Naive B cell (primary cell): ENCODE measurements at places on chromosomes 2 and 18. TPM values are rescaled to one million over a fixed set of nuclear protein-coding genes. Genes with fewer than 3 reads are reported as not detected.
A peak's percentile ranks its signal among the peaks of the same experiment; 100 is the strongest.

PSTPIP2 gene
- polyA plus RNA-seq = 1.1 TPM

E2F6 gene
- polyA plus RNA-seq = 11.0 TPM

TET3 gene
- polyA plus RNA-seq = 0.44 TPM

HOXD9 gene
- polyA plus RNA-seq = not detected

CXCR4 gene
- 4,283 TPM for polyA plus RNA-seq

FOXD4L1 gene
- polyA plus RNA-seq = not detected

DSG3 gene
- not detected for polyA plus RNA-seq

DNA sequence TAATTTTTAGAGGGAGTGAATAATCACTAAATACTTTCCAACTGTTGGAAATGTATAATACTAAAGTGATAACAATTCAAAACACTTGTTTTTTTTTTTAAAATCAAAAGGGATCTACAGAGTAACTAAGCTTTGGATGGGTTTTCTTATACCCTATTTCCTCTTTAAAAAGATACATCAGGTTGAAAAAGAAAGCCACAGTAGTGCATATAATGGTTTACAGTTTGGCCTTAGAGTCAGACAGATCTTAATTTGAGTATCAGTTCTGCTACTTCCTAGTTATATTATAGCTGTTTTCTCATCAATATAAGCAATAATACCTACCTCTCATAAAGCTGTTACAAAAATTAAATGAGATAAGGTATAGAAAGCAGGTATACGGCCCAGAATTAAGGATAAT, 28.5 kb downstream of the PSME4 start:
- DNase-seq = no peak

DNA sequence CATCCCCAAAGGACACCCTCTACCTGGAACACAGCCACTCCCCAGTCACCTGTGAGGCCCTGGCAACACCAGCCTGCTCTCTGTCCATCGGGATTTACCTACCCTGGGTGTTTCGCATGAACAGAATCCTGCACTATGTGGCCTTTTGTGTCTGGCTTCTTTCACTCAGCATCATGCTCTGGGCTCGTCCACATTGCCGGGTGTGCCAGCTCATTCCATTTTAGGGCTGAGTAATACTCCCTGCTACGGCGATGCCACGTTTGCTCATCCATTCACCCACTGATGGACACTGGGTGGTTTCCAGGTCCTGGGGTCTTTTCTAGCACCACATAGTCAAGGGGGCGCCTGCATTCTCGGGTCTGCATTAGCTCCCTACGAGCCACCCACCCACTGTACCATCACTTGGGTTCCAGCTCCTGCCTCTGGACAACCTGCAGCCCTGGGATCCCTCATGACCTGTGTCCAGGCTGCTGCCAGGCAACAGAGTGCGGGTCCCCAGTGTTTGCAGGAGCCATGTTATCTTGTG, 22.0 kb downstream of the KCNF1 start:
- no peak for DNase-seq

DNA sequence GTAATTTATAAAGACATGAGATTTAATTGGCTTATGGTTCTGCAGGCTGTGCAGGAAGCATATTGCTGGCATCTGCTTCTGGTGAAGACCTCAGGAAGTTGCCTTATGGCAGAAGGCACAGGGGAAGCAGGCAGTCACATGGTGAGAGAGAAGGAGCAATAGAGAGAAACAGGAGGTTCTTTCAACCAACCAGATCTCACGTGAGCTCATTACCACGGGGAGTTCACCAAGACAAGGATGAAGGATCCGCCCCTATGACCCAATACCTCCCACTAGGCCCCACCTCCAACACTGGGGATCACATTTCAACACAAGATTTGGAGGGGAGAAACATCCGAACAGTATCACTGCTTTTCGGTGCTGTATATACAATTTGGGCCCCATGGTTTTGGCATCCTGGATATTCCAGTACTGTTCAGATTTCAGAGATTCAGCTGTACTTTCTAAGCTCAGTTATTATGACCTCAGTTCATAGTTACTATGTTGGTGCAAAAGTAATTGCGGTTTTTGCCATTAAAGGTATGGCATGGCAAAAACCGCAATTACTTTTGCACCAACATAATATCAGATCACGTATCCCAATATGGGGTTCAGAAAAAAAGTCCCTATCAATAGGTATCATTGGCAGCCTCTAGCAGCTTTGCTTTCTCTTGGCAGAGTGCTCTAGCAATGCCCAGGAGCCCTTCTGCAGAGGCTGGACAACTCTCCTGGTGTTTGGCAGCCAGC, 189.6 kb upstream of the SIX3 start:
- DNase-seq = no peak

- no peak for DNase-seq
Measured at GRCh38 chr2:211138551-211138950, 582.2 kb downstream of the CPS1 start.

DNA sequence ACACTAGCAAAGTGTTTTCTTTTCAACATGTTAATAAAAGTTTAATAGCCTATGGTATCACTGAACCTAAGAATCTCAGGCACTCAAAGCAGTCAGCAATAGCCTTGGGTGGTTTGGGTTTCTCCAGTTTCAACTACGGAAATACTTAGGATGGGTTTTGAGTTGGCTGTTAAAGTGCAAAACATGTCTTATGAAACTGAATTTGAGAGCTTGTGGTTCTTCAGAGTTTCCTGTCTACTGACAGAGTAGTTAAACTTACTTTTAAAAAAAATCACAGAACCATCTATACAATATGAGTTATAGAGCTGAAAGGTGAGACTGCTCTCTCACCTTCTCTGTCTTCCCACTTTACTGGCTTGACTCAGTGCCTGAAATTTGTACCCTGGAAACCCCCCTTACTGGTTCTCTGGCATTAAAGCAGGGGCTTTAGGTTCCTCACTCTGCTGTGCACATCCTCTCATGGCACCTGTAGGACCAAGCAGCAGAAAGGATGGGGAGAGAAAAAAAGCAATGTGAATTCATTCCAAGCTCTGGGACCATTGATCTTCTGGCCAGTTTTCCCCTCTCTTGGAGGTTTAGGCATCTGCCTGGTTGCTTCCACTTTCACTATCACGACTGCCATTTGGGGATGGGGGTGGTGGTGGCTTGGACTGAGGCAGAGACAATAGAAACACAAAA, 18.1 kb downstream of the CCDC141 start:
- peak; percentile 29 for DNase-seq

DNA sequence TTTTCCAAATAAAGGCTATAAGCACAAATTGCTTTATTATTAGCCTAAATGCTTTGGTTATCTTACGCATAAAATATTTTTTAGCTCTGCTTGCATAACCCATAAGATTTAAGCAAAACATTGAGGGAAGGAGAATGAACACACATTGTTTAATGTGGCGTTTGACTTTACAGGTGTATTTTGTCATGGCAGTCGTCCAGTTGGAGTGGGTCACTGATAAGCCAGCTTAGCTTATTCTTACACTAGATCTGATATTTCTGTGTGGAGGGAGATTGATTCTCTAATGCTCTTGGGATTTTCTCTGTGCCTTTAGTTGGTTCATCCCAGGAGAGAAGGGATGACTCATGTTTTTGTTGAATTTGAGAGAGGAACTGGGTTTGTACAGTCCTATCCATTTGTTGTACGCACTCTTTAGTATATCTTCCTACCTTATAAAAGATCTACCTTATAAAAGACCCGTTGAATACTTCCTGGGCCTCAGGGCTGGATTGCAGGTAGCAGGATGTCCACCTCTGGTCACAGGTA, 47.5 kb upstream of the ACYP2 start:
- DNase-seq = no peak

GRCh38 chr2:10579441-10579840, 110.3 kb downstream of the NOL10 start:
- DNase-seq = no peak

DNA sequence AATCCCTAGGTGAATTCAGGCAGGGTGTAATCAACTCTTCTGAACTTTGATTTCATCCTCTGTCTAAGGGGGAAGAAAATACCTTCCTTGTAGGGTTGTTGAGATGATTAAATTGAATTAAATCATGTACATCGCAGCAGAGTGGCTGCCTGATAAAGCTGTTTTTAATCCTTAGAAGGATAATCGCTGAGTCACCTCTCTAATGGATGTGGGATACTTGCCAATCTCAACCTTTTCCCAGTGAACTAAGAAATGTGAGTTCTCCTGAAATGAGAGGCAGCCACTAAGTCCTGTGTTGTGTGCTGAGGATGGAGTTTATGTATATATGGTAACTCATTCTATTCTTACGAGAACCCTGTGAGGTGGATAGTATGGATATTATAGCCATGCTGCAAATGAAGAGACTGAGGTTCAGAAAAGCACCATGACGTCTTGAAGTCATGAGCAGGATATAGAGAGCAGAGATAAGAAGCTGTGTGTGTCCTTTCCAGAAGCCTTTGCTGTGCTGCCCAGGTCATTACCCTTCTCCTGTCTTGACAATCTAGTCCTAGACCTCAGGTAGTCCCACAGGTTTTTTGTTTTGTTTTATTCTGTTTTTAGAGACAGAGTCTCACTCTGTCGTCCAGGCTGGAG, 93.3 kb downstream of the HNRNPLL start:
- DNase-seq = no peak

- no peak for DNase-seq
Measured at GRCh38 chr2:54691445-54692135, 31.9 kb upstream of the EML6 start.

DNA sequence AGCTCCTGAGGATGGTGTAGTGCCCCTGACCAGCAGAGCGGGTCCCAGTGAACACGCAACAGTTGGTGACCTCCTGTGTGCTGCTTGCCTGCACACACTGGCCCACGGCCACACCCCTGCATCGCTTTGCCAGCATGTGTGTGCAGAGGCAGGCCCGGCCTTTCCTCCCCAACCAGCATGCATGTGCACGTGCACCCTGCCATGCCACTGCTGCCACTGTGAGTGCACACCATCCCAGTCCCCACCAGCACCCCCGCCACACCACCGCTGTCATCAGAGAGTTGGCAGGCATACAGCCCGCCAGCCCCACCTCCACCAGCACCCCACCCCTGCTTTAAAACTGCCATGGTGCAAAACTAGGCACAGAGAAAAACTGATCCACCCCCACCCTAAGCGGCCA, 197.4 kb upstream of the SRD5A2 start:
- DNase-seq = no peak

DNA sequence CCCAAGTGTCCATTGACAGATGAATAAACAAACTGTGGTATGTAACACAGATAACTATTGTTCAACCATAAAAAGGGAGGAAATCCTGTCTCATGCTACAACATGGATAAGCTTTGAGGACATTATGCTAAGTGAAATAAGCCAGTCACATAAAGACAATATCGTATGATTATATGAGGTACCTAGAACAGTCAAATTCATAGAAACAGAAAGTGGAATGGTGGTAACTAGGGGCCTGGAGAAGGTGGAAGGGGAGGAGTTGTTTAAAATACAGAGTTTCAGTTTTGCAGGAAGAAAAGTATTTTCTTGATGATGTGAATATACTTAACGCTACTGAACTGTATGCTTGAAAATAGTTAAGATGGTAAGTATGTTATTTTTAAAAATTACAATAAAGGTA, 304.6 kb upstream of the CXCR4 start:
- DNase-seq = no peak

GRCh38 chr2:79799729-79800128, 286.9 kb downstream of the CTNNA2 start:
- no peak for DNase-seq

- DNase-seq = no peak
Measured at GRCh38 chr2:43178602-43179542, 47.5 kb downstream of the ZFP36L2 start.

DNA sequence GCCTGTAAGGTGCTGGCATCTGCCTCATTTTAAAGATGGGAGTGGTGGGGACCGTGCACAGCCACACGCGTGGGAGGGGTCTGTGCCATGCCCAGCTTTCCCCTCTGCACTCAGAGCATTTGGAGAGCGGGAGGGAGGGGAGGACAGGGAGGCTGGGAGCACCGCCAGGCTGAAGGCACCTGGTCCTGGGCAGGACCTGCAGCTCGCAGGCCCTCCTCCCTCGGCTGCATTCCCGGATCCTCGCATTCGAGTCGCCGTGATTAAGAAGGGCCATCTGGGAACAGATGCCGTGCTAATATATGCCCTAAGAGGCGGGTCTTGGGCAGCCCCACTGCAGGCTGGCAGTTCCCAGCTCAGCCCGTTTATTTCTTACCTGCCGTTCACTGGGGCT, 84.0 kb downstream of the PTGR3 start:
- DNase-seq = no peak

DNA sequence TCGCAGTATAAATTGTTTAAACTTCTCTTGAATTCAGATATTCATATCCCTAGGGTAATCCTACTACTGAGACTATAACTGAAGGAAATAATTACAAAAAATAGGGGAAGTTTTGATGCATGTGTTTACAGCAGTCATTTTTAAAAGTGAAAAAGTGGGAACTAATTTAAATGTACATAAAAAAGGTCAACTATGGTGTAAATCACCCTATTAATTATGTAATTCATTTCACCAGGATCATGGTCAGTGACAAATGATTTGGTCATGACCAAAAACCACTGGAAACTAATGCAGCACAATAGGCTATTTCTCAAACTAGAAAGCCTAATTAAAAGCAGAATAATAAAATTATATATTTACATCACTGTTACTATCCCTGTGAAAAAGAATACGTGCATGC, 5.0 kb upstream of the CNGA3 start:
- no peak for DNase-seq

GRCh38 chr18:46338205-46338604, 234.0 kb downstream of the HAUS1 start:
- no peak for DNase-seq

GRCh38 chr2:102438578-102438977, 15.6 kb downstream of the IL18RAP start:
- DNase-seq = no peak

DNA sequence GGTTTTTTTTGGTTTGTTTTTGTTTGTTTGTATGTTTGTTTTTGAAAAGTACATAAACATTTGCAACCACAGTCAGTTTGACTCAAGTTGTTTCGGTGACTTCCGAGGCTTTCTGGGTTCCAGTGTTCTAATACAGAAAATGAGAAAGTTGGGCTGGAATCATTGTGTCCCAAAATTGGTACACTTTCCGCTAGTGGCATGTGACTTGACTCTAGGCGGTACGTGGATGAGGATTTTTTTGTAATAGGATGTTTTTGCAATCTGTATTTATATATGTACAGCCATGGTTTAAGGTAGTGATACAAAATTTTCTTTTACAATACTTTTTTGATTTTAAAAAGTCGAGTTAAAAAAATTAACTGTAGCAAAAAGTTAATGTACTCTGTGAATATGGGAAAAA, 1.7 kb downstream of the MFF start:
- DNase-seq = no peak

DNA sequence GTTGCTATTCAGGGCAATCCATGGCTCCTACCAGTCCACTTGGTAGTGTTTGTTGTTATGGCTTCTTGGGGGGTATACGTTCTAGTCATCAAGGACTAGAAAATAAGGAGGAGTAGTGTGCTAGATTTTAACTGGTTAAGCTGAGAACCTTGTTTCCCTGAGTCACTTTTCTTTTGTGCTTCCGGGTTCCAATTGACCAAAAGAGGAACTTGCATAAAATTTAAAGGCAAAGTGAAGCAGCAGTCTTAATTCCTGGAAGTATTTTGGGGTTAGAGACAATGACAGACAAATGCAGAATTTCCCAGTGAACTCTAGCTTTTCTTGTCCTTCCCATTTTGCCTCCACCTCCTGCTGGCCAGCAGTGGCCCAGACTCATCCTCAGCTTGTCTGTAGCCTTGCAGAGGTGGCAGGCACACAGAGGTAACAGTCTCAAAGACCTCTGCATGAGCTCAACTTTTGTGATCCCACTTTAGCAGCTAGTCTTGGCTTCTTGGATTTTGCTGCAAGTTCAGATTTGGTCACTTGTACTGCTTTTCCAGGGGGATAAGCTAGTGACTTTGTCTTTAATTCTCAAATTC, 1105.8 kb upstream of the NXPH2 start:
- DNase-seq = no peak
